Activated CD8-positive, alpha-beta memory T cell treated with anti-CD3 and anti-CD28 coated beads for 1 hour (primary cell): ENCODE measurements at places on chromosomes 12 and 14.
A peak's percentile ranks its signal among the peaks of the same experiment; 100 is the strongest.

DNA sequence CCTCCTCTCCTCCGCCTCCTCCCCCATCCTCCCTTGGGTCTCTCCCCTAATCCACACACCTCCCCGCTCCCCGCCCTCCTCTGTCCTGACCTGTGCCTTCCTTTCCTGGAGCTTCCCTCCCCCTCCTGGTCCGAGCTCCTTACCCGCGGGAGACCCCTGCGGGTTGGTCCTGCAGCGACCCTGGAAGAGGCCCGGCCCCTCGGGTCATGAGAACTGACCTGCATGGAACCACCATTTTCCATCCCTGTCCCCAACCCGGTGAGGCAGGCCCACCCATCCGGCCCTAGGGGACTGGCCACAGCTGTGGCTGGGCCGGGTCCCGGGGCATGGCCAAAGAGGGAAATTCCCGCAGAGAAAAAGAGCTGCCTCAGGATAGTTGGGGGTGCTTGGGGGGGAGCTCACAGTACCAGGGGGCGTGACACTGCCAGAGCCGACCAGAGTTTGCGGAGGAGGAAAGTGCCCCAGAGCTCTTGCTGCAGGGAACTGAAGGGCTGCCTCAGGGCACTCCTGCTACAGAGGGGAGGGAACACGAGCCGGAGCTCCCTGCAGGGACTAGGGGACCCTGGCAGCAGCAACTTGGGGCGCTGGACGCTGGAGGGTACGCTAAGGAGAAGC is 613 bp downstream of the ARHGEF40 start:
- DNase-seq, result no peak

- no peak for DNase-seq
Observed at GRCh38 chr14:24102357-24103048, 8.4 kb downstream of the PCK2 start.

DNA sequence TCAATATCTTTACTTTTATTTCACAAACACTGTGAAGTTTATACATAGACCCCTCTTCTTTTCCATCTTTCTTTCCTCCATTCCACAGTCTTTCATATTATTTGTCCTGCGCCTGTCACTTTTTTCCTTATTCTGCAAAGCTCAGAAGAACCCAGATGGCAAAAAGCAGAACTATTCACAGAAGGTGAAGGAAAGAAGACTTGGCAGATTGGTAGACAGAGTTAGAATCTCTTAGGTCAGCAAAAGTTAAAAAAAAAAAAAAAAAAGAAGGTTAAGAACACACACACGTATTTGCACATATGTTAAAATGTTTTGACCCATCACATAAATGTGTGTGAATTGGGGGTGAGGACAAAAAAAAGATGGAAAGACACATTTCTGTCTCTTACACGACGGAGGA is 50.3 kb upstream of the ABCC9 start:
- DNase-seq, result no peak

GRCh38 chr12:125162489-125163028 is 97.3 kb downstream of the AACS start:
- no peak for DNase-seq

- DNase-seq, result no peak
Observed at GRCh38 chr12:46667551-46667950, 158.2 kb downstream of the SLC38A4 start.

DNA sequence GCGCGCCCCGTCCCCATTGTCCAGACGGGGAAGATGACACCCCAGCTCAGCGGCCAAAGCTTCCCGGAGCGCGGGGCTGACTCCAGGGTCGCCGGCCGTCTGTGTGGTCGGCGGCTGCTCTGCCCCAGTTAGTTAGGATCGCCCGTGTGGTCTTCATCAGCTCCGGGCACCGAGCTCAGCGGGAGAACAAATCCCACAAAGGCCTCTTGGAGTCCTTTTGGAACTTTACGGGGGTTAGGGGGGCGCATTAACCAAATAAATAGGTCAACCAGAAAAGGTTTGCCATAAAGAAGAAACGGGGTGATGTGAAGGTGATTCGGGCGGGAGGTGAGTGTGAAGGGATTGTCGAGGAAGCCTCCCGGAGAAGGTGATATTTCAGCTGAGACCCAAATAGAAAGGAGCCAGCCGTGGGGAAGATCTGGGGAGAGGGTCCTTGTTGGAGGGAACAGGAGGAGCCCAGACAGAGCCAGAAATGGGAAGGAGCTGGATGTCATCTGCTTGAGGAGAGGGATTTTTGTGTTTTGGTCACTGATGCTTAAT is 697 bp downstream of the ATP6V0A2 start:
- peak; percentile 5 for DNase-seq

- DNase-seq, result no peak
Observed at GRCh38 chr12:2501464-2502191, 293.1 kb upstream of the FKBP4 start.
